ENCODE measurements at places on chromosomes 3 and 15. TPM values are rescaled to one million over a fixed set of nuclear protein-coding genes. Genes with fewer than 3 reads are reported as not detected.

Gene RARB
- 63.0 TPM for total RNA-seq

Gene PLXNB1
- total RNA-seq = 61.8 TPM

Gene CFAP20DC
- total RNA-seq = not detected

Gene C3orf20
- 0.07 TPM for total RNA-seq

Gene PP2D1
- total RNA-seq = not detected

GRCh38 chr3:74787011-74787410 is 172.6 kb upstream of the CNTN3 start:
- H3K4me1 ChIP-seq = no peaks in the 10 kb centered on the region
- H3K27me3 ChIP-seq = no peaks in the 10 kb centered on the region
- DNase-seq = no peak

GRCh38 chr15:84855136-84855535 is 29.3 kb upstream of the SLC28A1 start:
- H3K4me1 ChIP-seq = no peaks in the 10 kb centered on the region
- no peaks in the 10 kb centered on the region for H3K36me3 ChIP-seq
- no peak overlapping the region for H3K4me3 ChIP-seq
- DNase-seq = no peak
- H3K27ac ChIP-seq = no peak overlapping the region

DNA sequence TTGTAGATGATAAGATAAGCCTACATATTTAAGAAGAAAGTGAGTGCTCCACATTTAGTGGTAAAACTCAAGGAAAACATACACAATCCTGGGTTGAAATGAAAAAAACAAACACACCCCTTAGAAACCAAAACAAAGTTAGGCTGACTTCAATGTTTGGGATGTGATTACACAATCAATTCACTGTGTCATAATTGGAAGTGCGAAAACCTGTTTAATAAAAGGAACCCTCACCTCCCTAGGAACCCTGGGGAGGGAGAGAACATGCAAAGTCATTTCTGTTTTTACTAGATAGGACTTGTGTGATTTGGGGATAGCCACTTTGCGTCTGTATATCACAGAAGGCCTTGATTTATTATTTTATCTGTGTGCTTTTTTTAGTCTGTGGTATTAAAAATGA is 275.0 kb downstream of the NFKBIZ start:
- no peaks in the 10 kb centered on the region for H3K36me3 ChIP-seq
- peak overlapping the region; percentile 70 for H3K27ac ChIP-seq
- no peaks in the 10 kb centered on the region for H3K4me1 ChIP-seq
- DNase-seq = no peak
- no peak overlapping the region for H3K4me3 ChIP-seq

DNA sequence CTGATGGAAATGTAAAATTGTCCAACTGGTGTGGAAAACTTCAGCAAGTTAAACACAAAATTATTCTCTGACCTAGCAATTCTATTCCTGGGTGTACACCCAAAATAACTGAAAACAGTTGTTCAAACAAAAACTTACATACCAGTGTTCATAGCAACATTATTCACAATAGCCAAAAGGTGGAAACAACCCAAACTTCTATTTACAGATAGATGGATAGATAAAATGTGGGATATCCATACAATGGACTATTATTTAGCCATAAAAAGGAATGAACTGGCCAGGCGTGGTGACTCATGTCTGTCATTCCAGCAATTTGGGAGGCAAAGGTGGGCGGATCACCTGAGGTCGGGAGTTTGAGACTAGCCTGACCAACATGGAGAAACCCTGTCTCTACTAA is 6.9 kb upstream of the VWA5B2 start:
- no peak for DNase-seq
- H3K36me3 ChIP-seq = no peaks in the 10 kb centered on the region
- no peaks in the 10 kb centered on the region for H3K4me1 ChIP-seq
- H3K4me3 ChIP-seq = no peak overlapping the region
- H3K27me3 ChIP-seq = no peaks in the 10 kb centered on the region
- no peak overlapping the region for H3K27ac ChIP-seq

GRCh38 chr3:133572158-133573053 is 1.1 kb upstream of the CDV3 start:
- no peaks in the 10 kb centered on the region for H3K36me3 ChIP-seq
- H3K4me1 ChIP-seq = peaks cover 6% of the 10 kb centered on the region
- no peaks in the 10 kb centered on the region for H3K27me3 ChIP-seq
- peak overlapping the region; percentile 30 for H3K4me3 ChIP-seq
- peak overlapping the region; percentile 84 for H3K27ac ChIP-seq

GRCh38 chr15:56919031-56919608 is 676 bp downstream of the TCF12 start:
- DNase-seq = peak; percentile 51
- no peaks in the 10 kb centered on the region for H3K36me3 ChIP-seq
- H3K4me1 ChIP-seq = no peaks in the 10 kb centered on the region
- H3K4me3 ChIP-seq = peak overlapping the region; percentile 90

DNA sequence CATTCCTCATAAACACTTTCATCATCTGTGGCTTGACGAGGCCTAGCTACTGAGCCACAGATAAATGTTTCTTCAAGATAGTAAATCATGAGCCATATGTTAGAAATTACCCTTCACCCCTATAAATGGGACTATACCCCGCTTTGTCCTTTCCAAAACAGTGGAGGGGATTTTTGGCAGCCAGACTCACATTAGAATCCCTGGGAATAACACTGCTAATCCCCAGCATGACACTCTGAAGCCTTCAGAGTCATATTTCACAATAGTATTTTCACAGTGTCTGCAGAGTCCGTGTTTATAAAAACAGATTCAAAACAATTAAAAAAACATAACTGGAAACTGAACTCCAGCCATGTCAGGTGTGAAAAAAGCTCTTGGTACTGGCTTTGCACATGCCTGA is 271.6 kb downstream of the ERC2 start:
- no peak for DNase-seq
- no peak overlapping the region for H3K27ac ChIP-seq
- H3K27me3 ChIP-seq = no peaks in the 10 kb centered on the region
- H3K4me1 ChIP-seq = no peaks in the 10 kb centered on the region
- H3K4me3 ChIP-seq = no peak overlapping the region
- H3K36me3 ChIP-seq = no peaks in the 10 kb centered on the region

- no peaks in the 10 kb centered on the region for H3K4me1 ChIP-seq
- no peak overlapping the region for H3K4me3 ChIP-seq
- no peak overlapping the region for H3K27ac ChIP-seq
These were observed 736.8 kb downstream of the MCTP2 start for GRCh38 chr15:94968133-94968532.

DNA sequence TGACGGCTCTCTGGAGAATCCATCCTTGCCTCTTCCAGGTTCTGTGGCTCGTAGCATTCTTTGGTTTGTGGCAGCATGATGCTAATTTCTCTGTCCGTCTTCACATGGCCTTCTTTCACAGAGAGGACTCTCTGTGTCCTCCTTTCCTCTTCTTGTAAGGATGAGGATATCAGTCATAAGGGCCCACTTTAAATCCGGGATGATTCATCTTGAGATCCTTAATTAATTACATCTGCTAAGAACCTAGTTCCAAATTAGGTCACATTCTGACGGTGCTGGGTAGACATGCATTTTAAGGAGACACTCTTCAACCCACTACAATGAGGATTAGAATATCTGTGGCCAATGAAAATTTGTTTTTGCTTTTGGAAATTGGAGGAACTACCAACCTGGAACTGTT is 15.7 kb upstream of the GXYLT2 start:
- no peak for DNase-seq
- H3K4me1 ChIP-seq = no peaks in the 10 kb centered on the region
- H3K4me3 ChIP-seq = no peak overlapping the region
- H3K27me3 ChIP-seq = no peaks in the 10 kb centered on the region
- H3K27ac ChIP-seq = no peak overlapping the region
- no peaks in the 10 kb centered on the region for H3K36me3 ChIP-seq

DNA sequence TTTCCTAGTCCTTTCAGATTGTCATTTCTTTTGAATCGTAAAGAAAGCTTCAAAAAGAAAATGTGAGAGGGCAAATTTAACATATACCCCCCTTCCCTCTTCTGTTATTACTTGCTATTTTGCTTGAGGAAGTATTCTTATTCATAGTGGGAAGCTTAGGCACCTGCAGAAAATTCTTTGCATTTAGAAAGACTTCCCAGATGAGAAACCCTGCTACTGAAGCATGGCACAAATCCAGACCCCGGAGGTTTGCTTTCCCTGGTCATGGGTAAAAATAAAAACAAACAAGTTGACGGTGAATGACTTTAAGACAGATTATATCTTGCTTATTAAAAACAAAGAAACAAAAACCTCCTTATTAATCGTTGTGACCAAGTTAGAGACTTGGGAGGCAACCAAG is 93.9 kb downstream of the IL5RA start:
- no peak overlapping the region for H3K27ac ChIP-seq
- no peaks in the 10 kb centered on the region for H3K4me1 ChIP-seq

- no peak overlapping the region for H3K4me3 ChIP-seq
- no peaks in the 10 kb centered on the region for H3K4me1 ChIP-seq
- H3K36me3 ChIP-seq = no peaks in the 10 kb centered on the region
- DNase-seq = no peak
These were observed 133.1 kb downstream of the GADL1 start for GRCh38 chr3:30761374-30761773.

DNA sequence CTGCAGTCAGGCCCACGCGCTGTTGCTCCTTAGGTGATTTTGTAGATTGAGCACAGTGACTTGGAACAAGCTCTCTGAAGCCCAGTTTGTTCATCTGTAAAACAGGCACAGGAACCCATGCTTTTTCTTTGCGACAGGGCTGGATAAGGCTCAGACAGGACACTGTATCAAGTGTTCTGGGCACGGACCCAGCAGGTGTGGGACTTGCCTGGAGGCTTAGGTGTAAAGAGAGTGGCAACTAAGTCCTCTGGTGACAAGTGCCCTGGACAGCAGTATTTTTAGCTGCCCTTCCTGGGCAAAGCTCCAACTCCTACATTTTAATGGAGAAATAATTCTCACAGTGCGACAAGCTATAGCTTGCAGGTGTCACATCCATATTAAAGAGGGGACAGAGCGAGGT is 32.2 kb downstream of the CD276 start:
- no peak overlapping the region for H3K4me3 ChIP-seq
- no peaks in the 10 kb centered on the region for H3K27me3 ChIP-seq
- no peaks in the 10 kb centered on the region for H3K4me1 ChIP-seq
- no peak overlapping the region for H3K27ac ChIP-seq
- no peaks in the 10 kb centered on the region for H3K36me3 ChIP-seq

GRCh38 chr15:49674370-49674769 is 53.5 kb downstream of the DTWD1 start:
- no peaks in the 10 kb centered on the region for H3K27me3 ChIP-seq
- no peak for DNase-seq
- no peak overlapping the region for H3K4me3 ChIP-seq
- H3K36me3 ChIP-seq = no peaks in the 10 kb centered on the region

- H3K36me3 ChIP-seq = no peaks in the 10 kb centered on the region
- no peak overlapping the region for H3K27ac ChIP-seq
- H3K27me3 ChIP-seq = no peaks in the 10 kb centered on the region
- DNase-seq = no peak
These were observed 23.9 kb downstream of the CHDH start for GRCh38 chr3:53822331-53822741.

- H3K27me3 ChIP-seq = no peaks in the 10 kb centered on the region
- H3K4me1 ChIP-seq = no peaks in the 10 kb centered on the region
- no peak overlapping the region for H3K4me3 ChIP-seq
- DNase-seq = no peak
- H3K27ac ChIP-seq = no peak overlapping the region
These were observed 60.5 kb upstream of the MME start for GRCh38 chr3:155019575-155019974.

DNA sequence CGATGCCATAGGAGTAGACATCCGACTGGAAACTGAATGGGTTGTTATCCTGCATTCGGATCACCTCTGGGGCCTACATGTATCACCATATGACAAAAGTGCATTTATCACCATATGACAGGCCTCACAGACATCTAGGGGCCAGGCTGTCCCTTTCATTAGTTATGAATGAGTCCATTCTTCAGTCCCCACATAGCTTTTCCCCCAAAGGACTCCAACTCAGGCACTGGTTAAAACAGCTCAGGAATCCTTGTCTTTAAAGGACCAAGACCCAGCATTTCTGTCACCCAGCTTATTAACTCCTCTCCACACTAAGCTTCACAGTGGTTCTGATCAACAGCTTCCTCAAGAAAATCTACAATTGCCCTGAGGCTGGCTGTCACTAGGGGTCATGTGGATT is 28.3 kb downstream of the MKRN2 start:
- H3K27me3 ChIP-seq = no peaks in the 10 kb centered on the region
- H3K27ac ChIP-seq = no peak overlapping the region
- H3K4me1 ChIP-seq = no peaks in the 10 kb centered on the region
- H3K4me3 ChIP-seq = no peak overlapping the region

- no peak overlapping the region for H3K27ac ChIP-seq
- no peaks in the 10 kb centered on the region for H3K4me1 ChIP-seq
- no peak for DNase-seq
- no peaks in the 10 kb centered on the region for H3K27me3 ChIP-seq
- H3K36me3 ChIP-seq = no peaks in the 10 kb centered on the region
These were observed 186.7 kb upstream of the GADL1 start for GRCh38 chr3:31081018-31081662.

DNA sequence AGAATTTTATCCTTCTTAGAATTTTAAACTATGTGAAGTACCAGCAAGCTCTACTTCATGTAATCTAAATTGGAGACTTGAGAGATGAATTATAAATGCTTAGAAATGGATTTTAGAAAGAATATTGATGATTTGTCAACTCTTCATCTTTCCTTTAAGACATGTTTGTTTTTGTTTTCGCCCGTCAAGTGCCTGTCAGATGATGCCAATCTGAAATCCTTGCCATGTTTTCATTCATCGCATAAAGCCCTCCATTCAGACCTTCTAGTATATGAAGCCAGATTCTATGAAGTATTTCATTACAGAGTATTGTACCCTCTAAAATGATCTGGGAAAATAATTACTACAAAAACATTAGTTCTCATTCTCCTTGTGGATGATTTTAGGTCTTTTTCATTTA is 223.2 kb upstream of the SOX2 start:
- no peak overlapping the region for H3K4me3 ChIP-seq
- DNase-seq = no peak
- H3K36me3 ChIP-seq = no peaks in the 10 kb centered on the region
- no peak overlapping the region for H3K27ac ChIP-seq
- no peaks in the 10 kb centered on the region for H3K27me3 ChIP-seq

DNA sequence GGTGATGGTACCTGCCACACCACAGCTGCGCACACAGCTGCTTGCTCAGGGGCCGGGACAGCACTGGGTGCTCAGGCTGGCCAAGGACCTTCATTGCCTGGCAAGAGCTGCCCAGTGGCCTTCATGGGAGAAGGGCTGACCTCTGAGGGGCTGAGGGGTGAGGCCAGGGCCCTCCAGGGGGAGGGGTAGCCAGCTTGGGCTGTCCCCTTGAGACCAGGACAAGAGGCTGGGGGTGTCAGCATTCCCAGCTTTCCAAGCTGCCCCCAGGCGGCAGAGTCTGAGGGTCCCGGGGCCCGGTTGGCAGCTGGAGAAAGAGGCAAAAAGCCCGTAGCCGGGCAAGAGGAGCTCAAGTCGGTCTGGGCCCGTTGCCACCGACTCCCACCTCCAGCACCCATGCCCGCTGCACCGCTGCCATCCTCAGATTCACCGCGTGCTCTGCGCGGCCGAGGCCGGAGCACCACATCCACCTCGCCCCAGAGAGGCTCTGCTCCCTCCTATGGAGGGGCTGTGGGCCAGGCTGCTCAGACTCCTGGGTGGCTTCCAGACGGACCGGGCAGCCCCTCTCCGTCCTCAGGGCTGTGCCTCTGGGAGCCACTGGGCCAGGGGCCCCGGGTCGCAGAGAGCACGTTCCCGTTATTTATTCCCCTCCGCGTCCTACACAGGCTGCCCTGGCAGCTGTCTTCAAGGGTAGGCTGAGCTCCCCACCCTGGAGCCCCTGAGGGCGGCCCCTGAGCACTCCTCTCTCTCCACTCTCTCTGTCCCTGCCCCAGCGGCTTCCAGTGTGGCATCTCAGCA is 51.5 kb downstream of the PLXNA1 start:
- no peak overlapping the region for H3K4me3 ChIP-seq
- no peak for DNase-seq
- no peaks in the 10 kb centered on the region for H3K4me1 ChIP-seq
- H3K27ac ChIP-seq = no peak overlapping the region
- no peaks in the 10 kb centered on the region for H3K36me3 ChIP-seq
- no peaks in the 10 kb centered on the region for H3K27me3 ChIP-seq
